KG1 (cell line): ENCODE measurements at places on chromosomes 16 and 17.

- DNase-seq = no peak
Observed at GRCh38 chr16:11162586-11163268, 93.3 kb downstream of the SOCS1 start.

GRCh38 chr16:13680021-13680889 is 239.7 kb upstream of the ERCC4 start:
- DNase-seq = no peak

GRCh38 chr17:66355510-66355909 is 53.1 kb downstream of the PRKCA start:
- no peak for DNase-seq

DNA sequence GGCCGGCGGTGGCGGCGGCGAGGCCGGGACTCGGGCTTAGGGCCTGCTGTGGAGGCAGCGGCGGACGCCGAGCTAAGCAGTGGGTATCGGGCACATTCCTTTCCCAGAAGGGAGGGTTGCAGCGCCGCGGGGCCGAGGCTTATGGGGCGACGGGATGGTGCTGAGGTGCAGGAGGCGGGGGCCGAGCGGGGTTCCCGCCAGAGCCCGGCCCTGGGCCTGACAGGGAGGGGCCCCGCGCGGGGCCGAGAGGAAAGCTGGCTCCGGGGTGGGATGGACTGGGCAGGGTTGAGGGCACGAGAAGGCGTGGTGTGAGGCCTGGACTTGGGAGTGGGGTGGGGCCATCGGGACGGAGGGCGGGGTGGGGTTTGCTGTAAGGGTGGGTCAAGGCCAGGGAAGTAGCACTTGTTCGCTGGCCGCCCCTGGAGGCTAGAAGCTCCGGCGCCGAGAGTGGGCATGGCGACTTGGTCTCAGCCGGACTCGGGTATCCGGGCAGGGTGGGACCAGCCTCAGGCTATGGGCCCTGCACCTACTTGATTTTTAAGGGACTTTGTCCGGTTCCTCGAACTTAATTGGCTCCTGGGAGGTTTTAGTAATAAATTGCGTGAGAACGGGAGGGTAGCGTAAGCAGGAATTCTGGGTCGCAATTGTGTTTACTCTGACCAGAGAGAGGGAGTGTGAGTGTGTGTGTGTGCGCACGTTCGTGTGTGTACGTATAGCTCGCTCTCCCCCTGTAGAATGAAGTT is 396 bp downstream of the NFE2L1 start:
- no peak for DNase-seq

DNA sequence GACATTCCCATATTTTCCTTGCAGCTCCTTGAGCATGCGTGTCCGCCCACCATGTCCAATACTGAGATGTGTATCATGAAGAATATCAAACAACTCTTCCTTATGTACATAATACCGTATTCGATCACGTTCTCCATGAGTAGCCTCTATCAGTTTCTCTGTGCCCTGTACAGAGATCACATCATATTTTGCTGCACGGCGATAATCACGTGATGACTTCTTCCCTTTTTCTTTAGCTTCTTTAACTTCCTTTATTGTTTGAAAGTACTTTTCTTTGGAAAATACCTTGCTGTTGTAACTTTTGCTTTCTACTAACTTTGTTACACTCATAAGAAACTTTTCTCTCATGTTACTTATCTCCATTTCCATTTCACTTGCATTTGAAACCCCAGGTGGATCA is 6.6 kb downstream of the KRABD2 start:
- DNase-seq = no peak

GRCh38 chr17:77451245-77451893 is 310.6 kb downstream of the SEC14L1 start:
- no peak for DNase-seq

DNA sequence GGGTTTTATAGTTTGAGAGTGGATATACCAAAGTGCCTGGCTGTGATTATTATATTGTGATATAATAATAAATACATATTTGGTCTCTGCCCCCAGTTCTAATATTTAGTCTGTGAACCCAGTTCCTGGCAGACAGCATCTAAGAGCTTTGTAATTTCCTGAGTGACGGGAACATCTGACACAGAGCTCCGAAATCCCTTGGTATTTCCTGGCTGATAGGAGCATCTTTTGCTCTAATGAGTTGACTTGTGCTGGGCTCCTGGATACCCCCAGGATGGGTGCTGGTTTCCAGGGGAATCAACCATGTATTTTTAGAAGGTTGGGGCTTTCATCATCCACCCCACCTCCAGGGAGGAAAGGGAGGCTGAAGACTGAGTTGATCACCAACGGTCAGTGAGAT is 187.3 kb downstream of the CDH13 start:
- no peak for DNase-seq

DNA sequence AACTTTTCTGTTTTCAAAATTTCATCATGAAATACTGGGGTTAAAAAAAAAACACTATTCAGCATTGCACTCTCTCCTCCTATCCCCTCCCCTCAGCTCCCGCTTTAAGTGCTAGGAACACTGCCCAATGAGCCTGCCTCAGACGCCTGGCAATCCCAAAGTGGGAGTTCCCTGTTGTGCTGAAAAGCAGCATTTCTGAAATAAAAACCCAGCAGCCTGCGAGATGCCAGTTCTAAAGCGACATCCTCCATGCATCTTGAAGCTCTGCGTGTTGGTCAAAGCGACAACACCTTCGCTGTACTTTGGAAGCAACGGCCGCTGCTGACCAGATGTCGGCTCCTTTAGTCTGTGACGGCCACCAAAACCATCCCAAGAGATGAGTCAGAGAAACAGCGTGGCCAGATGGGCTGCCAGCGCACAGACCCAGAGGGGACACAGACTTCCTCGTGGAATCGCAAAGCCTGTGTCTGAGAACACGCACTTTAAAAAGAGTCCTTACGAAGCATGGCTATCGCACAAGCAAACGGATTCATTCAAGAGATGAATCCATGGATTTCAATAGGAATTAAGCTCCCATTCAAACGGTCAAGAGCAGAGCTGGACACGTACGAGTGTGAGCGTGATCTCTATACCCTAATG is 32.8 kb downstream of the FBXO31 start:
- no peak for DNase-seq
